ENCODE measurements at places on chromosomes 4 and X.

GRCh38 chr4:44871133-44871532 is 144.8 kb upstream of the GNPDA2 start:
- no peak for DNase-seq

- no peak for DNase-seq
Measured at GRCh38 chrX:17861489-17862011, 452 bp upstream of the RAI2 start.

DNA sequence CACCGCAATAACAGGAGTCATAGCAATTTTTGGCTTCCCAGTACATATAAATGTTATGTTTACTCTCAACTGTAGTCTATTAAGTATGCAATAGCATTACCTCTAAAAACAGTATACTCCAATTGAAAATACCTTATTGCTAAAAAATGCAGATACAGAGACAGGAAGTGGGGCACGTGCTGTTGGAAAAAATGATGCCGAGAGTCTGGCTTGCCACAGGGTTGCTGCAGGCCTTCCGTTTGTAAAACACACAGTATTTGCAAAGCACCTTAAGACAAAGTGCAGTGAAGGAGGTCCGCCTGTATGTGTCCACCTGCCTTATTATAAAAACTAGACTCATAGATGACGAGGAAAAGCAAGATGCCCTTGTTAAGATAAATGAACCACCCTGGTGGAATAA is 23.5 kb downstream of the CD99 start:
- DNase-seq: no peak

GRCh38 chr4:10283761-10284160 is 167.2 kb upstream of the WDR1 start:
- no peak for DNase-seq

- DNase-seq: no peak
Measured at GRCh38 chr4:24922416-24922815, 9.6 kb upstream of the CCDC149 start.

GRCh38 chr4:92953462-92953861 is 649.7 kb downstream of the GRID2 start:
- no peak for DNase-seq

GRCh38 chrX:39726771-39727170 is 371.0 kb downstream of the BCOR start:
- no peak for DNase-seq

DNA sequence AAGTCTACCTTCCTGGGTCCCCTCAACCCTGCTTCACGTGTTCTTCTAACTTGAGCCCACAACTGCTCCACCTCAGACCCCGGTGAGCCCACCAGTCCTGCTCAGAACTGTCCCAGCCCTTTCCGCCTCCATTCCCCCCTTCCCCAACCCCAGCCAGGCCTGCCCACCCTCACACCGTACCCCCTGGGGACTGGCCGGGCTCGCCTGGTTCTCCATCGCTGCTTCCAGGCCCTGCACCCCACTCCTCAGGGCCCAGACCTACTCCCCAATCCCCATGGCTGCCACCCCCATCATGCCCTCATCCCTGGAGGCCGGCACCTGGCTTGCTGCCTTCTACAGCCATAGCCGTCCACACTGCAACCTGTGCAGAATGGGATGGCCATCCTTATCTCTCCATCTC is 23.4 kb downstream of the ADRA2C start:
- DNase-seq: no peak

- no peak for DNase-seq
Measured at GRCh38 chr4:54318904-54319303, 89.8 kb downstream of the PDGFRA start.

DNA sequence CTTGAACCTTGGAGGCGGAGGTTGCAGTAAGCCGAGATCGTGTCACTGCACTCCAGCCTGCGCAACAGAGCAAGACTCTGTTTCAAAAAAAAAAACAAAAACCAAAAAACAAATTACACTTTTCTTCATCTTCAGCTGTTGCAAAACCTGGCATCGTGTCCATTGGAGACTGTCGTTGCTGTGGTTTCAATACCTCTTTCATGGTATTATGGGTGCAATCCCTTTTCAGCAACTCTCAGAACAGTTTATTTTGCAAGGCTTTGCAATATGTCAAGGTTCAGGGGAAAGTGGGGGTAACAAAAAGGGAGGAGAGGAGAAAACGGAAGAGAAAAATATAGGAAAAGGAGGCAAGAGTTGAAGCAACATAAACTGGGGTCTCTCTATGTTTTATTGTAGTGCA is 40.8 kb downstream of the ARSD start:
- DNase-seq: no peak

GRCh38 chrX:37658343-37659030 is 27.1 kb upstream of the XK start:
- DNase-seq: no peak

DNA sequence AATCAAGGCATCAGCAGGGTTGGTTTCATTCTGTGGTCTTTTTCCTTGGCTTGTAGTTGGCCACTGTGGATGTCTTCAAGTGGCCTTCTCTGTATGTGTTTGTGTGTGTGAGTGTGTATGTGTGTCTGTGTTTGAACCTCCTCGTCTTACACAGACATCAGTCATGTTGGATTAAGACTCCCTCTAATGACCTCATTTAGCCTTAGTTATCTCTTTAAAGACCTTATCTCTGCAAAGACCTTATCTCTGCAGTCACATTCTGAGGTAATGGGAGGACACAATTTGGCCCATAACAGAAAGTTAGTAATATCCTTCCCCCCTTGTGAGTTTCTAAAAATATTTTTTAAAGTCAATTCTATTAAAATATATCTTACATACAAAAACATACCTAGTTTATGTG is 126.7 kb downstream of the EMCN start:
- no peak for DNase-seq

DNA sequence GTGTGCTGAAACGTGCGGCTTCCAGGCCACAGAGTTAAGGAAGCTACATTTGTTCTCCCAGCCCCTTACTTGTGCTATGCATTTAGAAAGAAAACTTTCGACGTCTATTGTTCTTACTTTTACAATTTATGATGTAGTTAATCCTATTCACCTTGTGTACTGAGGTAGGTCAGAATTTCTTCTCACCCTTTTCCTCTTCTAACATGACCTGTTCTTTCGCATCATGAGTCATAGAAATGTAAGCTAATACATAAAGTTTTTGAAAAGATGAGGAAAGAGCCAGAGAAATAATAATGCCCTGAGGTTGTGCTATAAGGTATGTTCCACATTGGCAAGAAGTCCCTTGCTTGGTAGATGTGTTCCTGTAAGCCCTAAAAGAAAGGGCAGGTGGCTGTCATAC is 298.3 kb downstream of the TRIML1 start:
- DNase-seq: no peak

DNA sequence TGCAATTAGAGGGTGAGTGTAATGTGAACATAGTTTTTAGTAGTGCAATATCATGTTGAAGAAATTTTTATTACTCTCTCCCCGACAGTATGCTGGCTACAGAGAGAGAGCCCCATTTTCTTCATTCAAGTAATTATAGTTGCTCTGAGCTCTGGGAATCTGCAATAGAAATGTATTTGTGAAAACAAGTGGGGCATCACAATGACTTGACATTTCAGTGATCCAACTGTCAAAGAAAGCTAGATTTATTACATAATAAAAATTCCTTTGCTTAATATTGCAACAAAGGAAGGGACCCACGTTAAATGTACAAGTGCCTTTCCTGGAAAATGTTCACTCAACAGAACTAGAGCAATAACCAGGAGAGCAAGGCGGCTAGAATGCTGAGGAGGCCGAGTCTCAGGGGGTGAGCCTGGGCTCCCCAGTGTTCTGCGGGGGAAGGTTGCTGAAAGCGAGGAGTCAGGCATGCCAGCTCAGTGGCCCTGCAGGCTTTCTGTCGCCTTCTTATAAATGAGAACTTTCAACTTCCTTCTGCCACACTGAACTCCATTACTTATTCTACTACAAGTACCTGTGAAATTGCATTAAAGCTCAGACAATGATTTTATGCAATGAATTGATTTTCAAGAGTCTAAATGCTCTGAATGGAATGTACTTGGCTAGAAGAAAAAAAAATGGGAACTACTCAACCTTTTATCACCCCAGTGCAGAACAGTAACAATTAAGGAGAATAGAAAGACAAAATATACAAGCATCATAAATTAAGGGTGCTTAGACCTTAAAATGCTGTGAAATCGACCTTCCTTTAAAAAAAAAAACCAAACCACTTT is 476.4 kb downstream of the AFF2 start:
- no peak for DNase-seq

DNA sequence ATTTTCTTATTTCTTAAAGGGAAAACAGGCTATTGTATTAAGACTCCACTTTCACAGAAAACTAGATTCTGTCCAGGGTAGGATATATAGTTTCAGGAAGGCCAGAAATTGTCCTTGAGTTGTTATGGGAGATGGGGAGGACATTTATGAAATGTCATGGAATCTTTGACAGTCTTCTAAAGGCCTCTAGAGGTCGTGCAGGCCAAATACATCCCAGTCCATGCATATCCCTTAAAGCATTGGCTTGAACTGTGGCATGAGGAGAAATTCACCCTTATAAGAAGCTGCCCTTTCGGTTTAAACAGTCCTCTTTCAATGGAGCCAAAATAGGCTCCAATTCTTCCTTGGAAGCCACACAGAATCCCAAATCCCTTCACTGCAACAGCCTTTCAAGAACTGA is 183.6 kb upstream of the NOCT start:
- no peak for DNase-seq
